ENCODE measurements at places on chromosomes 12 and 14.

GRCh38 chr12:29238822-29239291 is 89.8 kb downstream of the FAR2 start:
- DNase-seq: no peak

DNA sequence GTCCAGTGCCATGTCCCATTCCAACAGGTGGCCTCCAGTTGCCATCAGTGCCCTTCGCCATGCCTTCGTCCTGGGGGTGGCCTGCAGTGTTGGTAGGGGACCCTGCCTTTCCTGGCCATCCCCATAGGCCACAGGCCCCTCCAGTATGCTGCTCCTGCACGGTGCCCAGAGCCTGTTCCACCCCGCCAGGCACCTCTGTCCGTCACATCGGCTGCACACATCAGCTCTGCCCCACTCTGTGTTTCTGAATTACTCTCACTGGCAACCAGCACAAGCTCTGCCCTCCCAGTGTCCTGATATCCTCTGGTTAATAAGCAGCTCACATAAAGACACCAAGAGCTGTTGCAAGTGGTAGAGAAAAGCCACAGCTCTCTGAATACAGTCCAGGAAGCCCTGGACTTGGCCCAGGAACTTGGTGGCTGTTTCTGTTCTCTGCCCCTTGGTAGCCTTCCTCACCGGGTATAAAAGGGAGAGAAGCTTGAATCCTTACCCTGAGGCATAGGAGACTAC is 31.3 kb upstream of the ATP2A2 start:
- peak; percentile 62 for DNase-seq

GRCh38 chr12:6582196-6582595 is 14.1 kb upstream of the NOP2 start:
- DNase-seq: peak; percentile 2

DNA sequence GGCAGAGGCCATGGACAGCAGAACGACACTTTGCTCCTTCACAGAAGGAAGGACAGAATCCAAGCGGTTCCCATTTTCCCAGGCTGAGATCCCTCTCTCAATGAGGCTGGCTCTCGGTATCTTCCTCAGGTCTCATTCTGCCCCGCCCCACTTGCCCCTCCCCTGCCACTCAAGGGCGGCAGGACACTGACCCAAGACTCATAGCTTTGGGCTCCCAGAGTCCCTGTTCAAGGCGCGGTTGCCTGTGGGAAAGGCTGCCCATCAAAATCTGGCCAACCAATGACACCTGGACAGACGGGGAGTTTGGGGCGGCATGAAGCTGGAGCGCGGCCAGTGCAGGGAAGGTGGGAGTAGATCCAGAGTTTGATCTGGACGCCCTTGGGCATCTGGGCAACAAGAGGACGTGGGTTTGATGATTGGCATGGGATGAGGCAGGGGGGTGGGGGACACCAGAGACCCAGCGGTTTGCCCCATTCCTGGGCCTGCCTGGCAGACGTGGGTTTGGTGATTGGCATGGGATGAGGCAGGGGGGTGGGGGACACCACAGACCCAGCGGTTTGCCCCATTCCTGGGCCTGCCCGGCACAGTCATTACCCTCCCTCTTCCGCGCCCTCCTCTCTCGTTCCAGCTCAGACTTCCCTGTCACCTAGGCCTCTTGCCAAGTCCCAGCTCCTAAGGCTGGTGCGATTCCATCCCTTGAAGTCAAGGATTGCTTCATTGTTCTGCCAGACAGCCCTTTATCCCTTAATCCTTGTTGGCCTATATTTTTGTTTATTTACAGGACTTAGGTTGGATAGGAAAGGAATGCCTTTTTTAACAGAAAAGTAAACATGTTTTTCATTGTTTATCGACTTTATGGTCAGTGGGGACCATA is 92.1 kb downstream of the NINJ2 start:
- peak; percentile 96 for DNase-seq

DNA sequence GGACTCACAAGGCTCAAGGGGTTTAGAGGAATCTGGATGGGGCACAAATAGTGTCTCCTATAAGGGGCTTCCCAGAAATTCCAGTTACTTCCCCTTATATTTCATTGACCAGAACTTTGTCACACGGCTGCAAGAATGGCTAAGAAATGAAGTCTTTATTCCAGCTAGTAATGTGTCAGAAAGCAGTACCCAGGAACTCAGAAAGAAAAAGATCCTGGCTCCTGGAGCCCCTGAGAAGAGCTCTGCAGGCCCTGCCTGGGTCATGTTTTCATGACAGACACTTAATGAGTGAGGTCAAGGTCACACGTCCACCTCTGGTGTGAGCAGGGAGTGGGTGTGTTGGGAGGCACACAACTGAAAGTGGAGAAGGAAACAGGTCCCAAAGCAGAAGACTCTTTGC is 17.8 kb downstream of the KCNK13 start:
- no peak for DNase-seq

- DNase-seq: peak; percentile 81
Observed at GRCh38 chr12:53325511-53326061, 4.2 kb upstream of the AAAS start.

DNA sequence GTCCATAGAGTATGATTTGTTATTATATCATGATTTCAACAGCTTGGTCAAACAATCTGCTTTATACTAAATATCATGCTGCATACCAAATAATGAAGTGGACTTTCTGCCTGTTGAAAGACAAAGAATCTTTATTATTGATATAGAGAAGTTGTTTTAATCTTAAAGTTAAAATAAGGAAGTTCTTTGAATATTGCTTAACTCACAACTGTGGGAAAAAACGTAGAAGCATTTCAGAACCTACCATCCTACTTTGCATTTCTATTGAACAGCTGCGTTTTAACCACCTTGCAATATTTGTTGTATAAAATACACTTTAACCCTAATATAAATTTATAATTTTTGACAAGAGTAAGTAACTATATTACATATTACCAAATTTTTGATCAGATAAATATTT is 22.9 kb upstream of the ARL1 start:
- peak; percentile 17 for DNase-seq

- peak; percentile 15 for DNase-seq
Observed at GRCh38 chr14:100909439-100909838, 5.9 kb upstream of the RTL1 start.

DNA sequence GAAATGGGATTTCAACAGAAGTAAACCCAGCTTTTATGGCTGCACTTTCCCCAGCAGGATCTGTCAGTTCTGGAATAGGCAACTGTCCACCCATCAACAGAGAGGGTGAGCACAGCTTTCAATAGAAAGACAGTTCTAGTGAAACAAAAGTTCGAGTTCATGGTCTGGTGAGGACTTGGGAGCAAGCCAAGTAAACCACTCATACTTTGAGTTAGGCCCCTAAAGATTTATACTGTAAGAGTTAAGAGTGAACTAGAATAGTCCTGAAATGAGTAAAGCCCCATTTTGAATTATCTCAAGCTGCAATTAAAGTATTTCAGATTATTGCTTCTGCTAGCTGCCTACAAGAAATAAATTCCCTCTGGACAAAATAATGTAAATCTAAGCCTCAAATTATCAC is 82.6 kb downstream of the METTL25 start:
- DNase-seq: no peak

GRCh38 chr14:42499137-42499536 is 892.5 kb downstream of the LRFN5 start:
- DNase-seq: no peak

GRCh38 chr14:36690311-36691040 is 28.8 kb downstream of the PAX9 start:
- no peak for DNase-seq

DNA sequence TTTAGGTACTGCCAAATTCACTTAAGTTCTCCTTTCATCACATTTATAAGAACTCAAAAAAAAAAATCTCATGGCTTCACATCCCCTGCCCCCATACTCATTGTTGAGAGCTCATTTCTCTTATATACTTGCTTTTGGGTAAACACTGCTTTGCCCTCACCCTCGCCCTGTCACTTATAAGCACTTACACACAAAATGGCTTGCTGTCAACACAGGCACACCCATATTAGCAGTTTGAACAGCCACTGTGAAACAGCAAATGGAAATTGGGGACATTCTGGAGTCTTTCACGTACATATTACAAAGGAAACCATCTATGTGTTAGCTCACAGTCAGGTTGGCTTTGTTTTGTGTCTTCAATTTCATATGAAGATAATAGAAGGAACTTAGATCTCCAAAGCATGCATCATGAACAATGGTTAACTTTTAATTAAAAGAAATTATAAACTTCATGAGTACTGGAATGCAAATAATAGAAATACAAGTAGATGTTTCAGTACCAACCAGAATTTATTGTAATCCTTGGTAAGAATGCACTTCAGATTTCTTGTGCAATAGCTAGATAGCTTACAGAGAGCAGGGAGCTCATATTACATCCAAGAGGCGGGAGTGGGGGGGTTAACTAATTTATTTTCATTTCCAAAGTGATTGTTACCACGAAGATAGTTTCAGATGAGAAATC is 272.2 kb downstream of the ALG10B start:
- DNase-seq: no peak

DNA sequence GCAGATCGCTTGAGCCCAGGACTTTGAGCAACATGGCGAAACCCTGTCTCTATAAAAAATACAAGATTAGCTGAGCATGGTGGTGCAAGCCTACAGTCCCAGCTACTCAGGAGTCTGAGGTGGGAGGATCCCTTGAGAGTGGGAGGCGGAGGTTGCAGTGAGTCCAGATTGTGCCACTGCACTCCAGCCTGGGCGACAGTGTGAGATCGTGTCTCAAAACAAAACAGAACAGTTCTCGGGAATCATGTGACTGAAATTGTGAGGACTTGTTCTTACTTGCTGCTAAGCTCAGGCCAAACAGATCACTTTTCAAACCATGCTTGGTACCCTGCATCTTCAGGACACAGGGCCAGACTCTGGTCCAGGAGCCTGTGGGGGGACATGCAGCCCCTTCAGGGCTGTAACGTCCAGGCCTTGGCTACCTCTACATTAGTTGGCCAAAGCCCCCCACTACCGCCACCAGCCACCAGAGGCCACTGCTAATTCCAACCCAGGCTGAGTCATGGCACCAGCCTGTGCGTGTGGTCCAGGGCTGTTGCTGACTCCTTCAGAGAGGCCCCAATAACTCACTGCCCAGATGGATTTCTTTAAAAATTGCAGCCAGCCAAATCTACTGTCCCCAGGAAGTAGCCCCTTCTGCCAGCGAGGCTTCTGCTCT is 33.4 kb upstream of the SYNDIG1L start:
- DNase-seq: peak; percentile 90

DNA sequence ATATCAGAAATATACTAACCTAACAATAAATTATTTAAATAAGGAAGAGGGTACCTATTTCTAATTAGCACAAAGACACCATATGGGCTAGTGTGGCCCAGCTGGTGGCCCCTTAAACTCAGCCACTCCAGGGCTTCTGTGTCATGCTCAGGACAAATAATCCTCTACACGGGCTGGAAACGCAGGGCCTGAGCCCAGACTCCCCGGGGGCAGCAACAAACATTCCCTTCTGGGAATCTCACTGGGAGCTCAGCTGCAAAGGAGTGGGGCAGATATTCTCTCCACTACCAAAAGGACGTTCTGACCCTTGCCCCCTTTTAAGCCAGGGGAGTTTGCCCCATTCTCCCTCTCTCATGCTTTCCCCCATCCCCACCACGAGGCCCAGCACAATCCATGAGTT is 43.7 kb upstream of the ELK3 start:
- no peak for DNase-seq

DNA sequence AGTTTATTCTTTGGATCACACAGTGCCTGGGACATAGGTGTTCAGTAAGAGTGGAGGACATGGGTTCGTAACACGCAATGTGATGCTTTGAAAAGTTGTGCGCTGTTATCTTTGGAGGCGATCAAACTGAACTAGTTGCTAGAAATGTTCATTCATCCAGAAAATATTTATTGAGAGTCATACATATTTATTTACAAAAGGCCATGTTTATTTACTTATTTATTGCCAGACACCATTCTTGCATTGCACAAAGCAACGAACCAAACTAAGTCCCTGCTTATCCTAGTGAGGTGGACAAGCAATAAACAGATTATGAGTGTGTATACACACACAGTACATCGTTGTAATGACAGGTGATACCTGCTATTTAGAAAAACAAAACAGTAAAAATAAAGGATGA is 12.6 kb downstream of the BHLHE41 start:
- no peak for DNase-seq

DNA sequence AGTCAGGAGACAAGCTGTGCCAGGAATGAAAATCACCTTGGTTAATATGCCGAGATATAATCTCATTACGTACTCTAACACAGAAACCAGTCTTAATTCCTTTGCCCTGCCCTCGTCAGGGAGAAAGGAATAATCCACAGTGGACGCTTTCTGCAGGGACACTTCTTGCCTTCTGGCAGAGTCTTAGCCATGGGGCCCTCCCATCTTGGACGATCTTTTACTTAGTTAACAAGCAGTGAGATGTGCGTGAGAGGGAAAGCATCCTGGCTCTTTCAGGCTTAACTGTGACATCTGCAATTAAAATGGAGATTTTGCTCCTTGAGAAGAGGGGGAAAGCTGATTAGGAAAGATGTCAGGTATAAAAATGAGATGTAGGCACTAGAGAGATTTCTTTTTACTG is 246.4 kb downstream of the TMEM132C start:
- no peak for DNase-seq

- no peak for DNase-seq
Observed at GRCh38 chr12:93853698-93854478, 176.7 kb downstream of the CRADD start.

Data from osteoblast (primary cell).